Stimulated activated naive B cell treated with anti-CD40 and anti-IgM and Interleukin-4, amounts not matched to agents 10 μg/mL and 1 μg/mL and 100 μg/mL, for 72 hours (primary cell): ENCODE measurements at places on chromosomes 2 and 18.

- DNase-seq, result no peak
These were observed 73.2 kb upstream of the RAB6C start for GRCh38 chr2:129906139-129906860.

DNA sequence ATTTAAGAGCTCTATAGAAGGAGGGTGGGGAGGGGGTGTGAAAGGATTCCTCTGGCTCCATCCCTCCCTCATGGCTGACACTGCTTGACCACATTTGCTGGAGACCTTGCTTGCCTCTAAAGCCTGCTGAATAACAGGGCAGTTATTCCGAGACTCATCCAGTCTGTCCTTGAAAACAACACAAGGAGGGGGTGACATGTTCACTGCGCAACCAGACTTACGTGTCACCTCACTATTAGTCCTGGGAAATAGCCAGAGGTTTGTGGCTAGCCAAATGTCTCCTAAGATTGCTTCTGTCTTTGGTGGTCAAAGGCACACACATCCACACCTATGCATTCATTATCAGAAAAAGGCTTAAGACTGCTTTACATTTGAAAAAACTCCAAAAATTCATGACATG is 256.2 kb upstream of the SKOR2 start:
- DNase-seq, result no peak

DNA sequence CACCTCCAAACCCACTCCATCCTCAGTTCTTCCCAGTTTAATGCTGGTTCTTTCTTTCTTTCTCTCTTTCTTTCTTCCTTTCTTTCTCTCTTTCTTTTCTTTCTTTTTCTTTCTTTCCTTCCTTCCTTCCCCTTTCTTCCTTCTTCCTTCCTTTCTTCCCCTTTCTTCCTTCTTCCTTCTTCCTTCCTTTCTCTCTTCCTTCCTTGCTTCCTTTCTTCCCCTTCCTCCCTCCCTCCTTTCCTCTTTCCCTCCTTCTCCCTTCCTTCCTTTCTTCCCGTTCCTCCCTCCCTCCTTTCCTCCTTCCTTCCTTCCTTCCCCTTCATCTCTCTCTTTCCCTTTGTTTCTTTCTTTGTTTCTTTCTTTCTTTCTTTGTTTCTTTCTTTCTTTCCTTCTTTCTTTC is 50.9 kb downstream of the PDCL3 start:
- no peak for DNase-seq

- DNase-seq, result no peak
These were observed 307.1 kb downstream of the GRB14 start for GRCh38 chr2:164314148-164314547.

GRCh38 chr18:13225261-13225660 is 6.7 kb downstream of the LDLRAD4 start:
- no peak for DNase-seq

DNA sequence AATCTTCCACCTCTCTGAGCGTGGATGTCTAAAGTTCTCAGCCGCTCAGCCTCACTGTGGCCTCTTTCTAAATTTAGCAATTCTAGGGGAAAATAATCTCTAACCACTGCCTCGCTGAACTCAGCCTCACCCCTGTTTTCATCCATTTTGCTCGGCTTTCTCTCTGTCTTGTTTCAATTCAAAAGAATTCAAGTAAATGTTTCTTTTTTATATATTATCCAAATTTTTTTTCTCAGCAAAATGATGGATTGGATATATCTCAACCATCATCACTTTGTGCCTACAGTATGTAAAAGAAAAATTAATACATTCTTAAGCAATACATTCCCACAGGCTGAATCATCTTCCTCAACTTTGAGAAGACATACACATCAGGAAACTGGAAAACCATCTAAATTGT is 24.0 kb upstream of the GALNT5 start:
- DNase-seq, result no peak

DNA sequence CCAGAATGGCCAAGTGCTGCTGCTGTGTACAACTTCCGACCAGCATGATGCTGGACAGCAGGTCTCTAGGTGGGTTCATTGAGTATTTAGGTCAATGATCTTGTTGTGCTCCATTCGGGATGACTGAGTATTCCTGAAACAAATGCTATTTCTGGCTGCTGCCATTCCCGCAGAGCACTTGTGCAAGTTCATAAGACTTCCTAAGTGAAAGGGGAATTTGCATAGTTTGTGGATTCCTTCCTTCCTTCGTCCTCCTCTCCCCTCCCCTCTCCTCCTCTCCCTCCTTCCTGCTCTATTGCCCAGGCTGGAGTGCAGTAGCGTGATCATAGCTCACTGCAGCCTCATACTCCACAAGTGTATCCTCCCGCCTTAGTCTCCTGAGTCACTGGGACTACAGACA is 40.4 kb downstream of the LDLRAD4 start:
- no peak for DNase-seq

- no peak for DNase-seq
These were observed 252.2 kb downstream of the ASXL3 start for GRCh38 chr18:33830213-33830612.

DNA sequence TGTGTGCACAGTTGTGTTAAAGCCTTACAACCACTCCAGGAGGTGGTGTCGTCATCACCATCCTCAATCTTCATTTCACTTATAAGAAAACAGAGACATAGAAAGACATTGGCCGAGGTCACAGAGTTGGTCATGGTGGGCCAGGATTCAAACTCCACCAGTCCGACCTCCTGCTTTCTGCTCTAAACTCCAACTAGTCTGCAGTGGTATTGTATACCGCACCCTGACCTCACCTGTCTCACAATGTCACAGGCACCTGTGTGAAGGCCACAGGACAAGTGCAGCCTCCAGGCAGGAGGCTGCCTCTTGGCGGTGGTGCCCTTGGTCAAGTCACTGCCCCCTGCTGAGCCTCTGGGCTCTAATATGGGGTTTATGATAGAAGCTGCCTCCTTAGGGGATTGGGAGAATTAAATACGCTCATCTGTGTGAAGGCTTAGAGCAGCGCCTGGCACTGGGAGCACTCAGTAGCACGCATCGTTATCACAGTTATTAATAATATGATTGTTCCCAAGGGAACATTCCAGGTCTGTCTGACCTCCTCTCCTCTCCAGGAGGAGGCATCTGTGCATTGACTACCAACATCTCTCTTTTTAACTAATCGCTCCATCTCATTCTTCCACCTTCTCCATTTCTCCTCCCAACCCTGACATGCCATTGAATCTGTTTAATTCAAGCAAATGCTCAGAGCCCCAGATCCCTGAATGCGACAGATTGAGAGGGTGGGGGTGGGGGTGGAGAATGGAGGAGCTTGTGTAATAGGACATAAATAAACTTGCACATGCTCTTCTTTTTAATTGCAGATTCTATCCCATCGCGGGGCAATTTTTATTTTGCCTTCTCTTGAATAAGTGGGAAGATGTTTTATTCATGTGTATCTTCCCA is 112.7 kb downstream of the MCFD2 start:
- DNase-seq, result no peak

- DNase-seq, result no peak
These were observed 129.9 kb downstream of the SOCS6 start for GRCh38 chr18:70418546-70419311.
